ENCODE measurements at places on chromosomes 6 and 20.
A peak's percentile ranks its signal among the peaks of the same experiment; 100 is the strongest.

DNA sequence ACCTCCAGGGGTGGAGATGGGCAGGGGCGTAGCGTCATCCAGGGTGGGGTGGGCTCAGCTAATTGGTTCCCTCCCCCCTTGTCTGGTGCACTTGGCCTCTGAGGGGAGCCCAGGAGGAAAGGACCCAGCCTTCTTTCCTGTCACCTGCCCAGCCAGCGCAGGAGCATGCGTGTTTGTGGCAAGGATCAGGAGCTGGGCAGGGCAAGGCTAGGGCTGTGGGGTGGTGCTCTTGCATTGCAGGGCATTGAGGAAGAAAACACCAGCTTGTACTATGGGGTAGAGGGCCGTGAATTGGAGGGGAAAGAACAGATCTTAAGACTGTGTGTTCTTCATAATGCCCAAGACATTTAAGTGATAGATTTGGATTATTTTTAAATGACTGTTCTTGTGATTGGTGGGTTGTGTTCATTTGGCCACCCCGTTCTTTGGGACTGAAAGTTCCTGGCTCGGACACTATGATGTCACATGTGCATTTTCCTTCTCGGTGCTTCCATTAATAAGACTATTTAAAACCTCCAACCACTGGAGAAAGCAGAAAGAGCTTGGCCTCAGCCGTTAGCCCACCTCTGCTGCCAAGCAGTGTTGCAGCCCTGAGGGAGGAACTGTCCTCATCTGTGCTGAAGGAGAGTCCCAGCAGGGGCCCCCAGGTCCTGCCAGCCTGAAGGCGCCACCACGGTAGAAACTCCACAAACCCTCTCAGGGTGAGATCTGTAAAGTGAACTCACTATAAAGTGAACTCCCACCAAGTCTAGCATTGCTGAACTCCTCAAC is 136.2 kb upstream of the INSM1 start:
- no peak for DNase-seq

DNA sequence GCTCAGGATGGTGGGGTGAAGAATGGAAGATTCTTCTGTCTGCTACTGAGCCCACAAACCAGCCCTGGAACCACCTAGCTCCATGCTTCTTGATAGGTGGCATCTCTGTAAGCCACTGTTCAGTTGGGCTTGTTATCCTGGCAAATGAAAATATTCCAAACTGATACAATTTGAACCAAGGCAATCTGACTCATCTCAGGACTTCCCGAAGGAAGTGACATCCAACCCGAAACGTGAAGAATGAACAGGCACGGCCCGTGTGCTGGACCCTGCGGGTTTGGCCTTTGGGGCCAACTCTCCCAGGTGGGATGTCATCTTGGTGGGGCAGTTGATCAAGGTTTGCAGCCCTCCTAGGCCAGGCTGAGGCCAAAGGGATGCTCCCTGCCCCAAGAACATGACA is 160.3 kb downstream of the PREX1 start:
- no peak for DNase-seq

DNA sequence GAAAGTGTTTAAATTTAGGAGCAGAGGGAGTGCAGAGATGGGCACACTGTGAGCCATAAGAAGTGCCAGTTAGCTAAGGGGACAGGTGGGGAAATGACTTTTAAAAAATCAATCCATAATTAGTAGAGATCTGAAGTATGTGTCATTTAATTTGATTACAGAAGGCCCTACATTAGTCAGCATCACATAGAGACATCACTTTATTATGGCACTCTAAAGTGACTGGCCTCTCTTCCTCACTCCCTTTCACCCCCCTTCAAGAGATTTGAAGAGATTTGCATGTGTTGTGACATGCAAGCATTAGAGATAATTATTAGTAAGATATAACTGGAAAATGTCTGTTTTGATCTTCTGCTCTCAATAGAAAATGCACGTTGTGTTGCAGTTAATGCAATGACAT is 86.7 kb downstream of the SLX4IP start:
- DNase-seq = no peak

- DNase-seq = no peak
Measured at GRCh38 chr6:41601248-41601549, 37.1 kb upstream of the MDFI start.

DNA sequence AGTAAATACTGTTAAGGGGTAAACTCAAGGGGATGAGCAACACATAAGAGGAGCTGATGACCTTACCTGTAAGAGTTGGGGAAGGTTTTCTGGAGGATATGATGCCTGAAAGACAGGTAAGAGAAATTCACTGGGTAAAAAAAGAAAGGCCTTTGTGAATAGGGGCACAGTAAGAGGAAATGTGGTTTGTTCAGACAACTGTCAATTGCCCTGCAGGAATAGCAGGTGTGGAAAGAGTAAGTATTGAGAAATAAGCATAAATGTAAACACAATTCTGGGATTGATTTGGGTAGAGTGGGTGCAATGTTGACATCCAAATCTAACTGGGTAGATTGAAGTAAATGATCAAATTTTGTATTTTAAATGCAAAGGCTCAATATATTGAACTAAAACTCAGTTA is 670.0 kb downstream of the DHX35 start:
- no peak for DNase-seq

GRCh38 chr6:52089758-52090348 is 2.4 kb upstream of the PKHD1 start:
- no peak for DNase-seq

GRCh38 chr6:24899136-24899996 is 36.4 kb downstream of the RIPOR2 start:
- DNase-seq = no peak

GRCh38 chr6:79913369-79913768 is 34.0 kb downstream of the ELOVL4 start:
- DNase-seq = peak; percentile 10

GRCh38 chr20:53949319-53949839 is 121.0 kb downstream of the BCAS1 start:
- DNase-seq = no peak

- no peak for DNase-seq
Measured at GRCh38 chr20:5397393-5397792, 80.6 kb upstream of the PROKR2 start.

GRCh38 chr6:136782021-136782770 is 10.1 kb downstream of the MAP3K5 start:
- no peak for DNase-seq

DNA sequence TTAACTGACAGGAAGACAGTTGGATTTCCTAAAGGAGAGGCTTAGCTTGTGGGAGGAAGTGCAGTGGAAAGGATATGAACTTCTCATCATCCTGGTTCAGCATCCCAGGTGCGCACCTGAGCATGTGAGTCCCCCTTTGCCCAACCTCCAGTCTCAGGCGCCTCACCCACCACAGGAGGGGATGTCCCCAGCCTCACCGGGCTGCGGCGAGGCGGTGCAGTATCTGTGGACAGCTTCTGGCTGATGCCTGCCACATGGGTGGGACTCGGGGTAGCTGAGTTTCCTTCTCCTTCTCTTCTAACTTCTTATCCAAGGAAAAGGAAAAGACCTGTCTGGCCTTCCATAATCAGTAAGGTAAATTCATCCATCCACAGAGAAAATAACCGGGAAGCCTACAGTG is 539.3 kb upstream of the AGPAT4 start:
- no peak for DNase-seq

GRCh38 chr20:7571521-7572055 is 368.7 kb downstream of the HAO1 start:
- DNase-seq = no peak

- DNase-seq = no peak
Measured at GRCh38 chr6:125300992-125301434, 754 bp downstream of the HDDC2 start.

DNA sequence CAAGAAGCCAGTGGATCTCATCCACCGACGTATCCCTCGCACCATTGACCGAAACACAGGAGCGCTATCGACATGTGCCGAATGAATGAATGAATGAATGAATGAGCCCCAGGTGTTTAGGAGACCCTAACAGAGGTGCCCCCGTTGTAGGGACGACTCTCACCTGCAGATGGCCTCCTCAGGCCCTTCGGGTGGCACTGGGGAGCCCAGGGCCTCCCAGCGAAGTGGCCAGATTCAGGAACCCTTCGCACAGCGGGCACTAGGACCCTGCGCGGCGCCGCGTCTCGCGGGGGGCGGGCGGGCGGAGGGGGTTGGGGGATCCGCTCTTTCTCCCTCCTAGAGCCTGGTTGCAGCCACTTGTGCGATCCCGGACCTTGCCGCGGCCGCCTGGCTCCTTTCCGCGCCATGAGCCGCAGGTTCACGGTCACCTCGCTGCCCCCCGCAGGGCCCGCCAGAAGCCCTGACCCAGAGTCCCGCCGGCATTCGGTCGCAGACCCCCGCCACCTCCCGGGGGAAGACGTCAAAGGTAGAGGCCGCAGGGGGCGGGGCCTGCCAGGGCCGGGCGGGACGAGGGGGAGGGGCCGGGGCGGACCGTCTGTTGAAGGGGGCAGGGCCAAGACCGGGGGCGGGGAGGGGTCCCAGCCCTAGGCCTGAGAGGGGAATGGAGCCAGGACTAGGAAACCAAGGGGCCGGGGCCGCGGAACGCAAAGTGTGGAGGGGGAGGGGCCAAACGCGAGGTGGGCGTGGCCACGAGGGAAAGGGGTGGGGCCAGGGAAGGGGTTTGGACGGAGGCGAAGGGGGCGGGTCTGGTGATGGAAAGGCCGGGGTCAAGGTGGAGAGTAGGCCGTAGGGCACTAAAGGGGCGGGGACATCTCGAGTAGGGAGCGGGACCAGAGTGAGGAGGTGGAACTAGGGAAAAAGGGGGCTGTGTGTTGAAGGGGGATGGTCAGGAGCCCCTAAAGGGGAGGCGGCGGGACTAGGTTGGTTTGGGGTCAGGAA is 7.4 kb upstream of the SLC12A5 start:
- no peak for DNase-seq

GRCh38 chr20:44203161-44203560 is 7.4 kb downstream of the OSER1 start:
- DNase-seq = no peak

- DNase-seq = no peak
Measured at GRCh38 chr20:24813936-24814335, 135.1 kb upstream of the CST7 start.

DNA sequence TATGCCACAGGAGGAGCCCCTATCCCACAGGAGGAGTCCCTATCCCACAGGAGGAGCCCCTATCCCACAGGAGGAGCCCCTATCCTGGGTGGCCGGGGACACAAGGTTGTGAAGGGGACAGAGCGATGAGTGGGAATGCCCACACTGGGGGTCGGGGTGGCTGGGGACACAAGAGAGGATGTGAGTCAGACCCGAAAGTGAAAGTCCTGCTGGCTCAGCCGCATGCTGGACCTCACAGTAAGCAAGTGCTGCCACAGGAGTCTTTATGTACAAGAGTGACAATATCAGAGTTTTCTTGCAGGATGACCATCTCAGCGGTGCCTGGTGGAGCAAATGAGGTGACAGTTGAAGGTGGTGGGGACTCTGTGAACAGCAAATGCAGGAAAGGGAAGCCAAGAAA is 93.7 kb downstream of the PSMB1 start:
- DNase-seq = no peak

- DNase-seq = no peak
Measured at GRCh38 chr20:56587307-56588041, 41.6 kb upstream of the TFAP2C start.

DNA sequence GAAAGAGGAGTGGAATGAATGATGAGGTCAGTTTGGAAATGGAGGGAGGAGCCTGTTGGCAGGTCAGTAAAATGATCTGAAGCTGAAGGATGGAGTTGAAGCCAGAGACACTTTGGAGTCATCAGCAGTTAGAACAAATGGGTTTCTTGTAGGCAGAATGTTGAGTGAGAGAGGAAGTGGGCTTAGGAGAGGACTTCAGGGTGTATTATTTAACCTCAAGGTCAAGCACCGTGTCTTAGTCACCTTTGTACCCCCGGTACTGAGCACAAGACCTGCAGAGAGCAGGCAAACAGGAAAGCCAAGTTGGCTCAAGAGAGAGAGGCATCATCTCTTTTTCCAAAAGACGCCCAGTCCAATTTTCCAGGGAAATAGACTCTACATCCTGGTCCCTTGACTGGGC is 23.3 kb downstream of the C20orf173 start:
- no peak for DNase-seq

DNA sequence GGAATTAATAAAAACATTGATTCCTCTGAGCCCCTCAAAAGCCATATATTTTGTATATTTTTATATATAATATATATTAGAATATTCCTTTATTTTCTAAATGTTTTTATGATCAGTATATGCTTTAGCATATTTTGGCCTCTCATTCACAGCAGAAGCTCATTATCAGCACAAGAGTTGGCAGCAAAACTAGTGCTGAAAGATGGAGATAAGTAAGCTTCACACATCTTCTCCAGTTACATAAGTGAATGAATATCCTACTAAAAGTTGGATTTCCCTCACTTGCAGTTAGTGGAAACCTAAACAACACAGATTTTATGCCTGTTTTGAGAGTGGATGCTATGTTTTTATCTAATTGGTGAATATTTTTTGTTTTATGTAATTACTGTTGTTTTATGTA is 1303.8 kb upstream of the ADGRB3 start:
- no peak for DNase-seq

- DNase-seq = no peak
Measured at GRCh38 chr20:33082546-33082945, 3.1 kb downstream of the BPIFB4 start.

DNA sequence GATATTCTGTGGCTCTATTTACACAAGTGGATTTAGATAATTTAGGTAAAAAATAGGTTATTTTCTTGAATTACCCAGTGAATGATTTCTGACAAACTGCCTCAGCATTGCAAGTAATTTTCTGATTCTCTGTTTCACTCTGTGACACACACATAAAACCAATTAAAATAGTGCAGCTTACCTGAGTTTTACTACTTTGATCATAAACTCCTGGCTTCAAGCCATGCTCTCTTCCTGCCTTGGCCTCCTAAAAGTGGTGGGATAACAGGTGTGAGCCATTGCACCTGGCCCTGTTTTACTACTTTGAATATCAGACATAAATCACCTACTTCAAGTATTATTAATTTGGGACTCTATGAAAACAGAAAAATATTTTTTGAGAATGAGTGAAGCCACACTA is 462.9 kb downstream of the ADGRB3 start:
- no peak for DNase-seq

- peak; percentile 5 for DNase-seq
Measured at GRCh38 chr6:106223300-106223930, 102.1 kb downstream of the ATG5 start.

DNA sequence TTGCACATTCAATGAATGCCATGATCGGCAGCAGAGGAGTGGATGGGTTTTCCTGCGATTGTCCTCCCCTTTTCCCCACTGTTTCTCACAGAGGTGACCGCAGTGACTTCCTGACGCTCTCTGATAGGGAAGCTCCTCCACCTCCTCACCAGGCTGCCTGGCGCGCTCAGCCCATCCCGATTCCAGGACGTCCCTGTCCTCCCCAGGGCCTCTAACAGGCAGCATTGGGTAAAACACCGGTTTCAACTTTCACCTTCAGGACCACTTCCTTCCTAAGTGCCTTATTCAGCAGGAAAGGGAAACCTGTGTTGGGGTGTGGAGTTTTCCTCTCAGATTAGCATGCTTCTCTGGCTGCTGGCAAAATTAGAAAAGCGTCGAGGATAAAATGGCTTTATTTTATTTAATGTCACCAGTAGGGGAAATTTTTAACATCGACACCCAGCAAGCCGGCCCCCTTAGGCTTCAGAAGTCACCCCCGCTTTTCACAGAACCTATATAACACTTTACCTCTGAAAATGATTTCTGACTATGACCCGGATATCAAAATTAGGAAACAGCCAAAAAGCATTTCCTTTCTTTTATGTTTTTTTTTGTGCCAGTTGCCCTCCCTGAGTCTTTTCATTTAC is 570.4 kb upstream of the GJE1 start:
- DNase-seq = no peak

- no peak for DNase-seq
Measured at GRCh38 chr20:30610029-30610693, 647.3 kb upstream of the DEFB115 start.

GRCh38 chr6:45148278-45148677 is 179.9 kb upstream of the RUNX2 start:
- no peak for DNase-seq

GRCh38 chr20:38193586-38194105 is 28.6 kb upstream of the TGM2 start:
- DNase-seq = no peak
